ENCODE measurements at places on chromosomes 1 and 21.

DNA sequence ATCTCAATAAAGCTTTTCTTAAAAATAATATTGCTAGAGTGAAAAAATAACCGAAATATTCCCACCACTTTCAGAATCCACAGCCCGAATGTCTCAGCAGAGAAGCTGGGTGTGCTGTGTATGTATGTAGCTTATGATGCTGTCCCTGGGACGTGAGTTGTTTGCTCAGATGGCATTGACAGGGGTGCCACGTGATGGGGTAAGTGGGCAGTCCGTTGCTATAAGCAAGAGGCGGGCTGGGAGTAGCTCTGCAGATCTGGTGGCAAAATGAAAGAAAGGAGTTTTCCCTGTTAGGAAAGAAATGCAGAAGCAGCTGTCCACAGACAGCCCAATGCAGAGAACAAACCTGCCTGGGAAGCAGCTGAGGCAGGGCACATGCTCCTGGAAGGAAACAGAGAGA lies 3.8 kb upstream of the FAM20B start:
- no peak for DNase-seq

DNA sequence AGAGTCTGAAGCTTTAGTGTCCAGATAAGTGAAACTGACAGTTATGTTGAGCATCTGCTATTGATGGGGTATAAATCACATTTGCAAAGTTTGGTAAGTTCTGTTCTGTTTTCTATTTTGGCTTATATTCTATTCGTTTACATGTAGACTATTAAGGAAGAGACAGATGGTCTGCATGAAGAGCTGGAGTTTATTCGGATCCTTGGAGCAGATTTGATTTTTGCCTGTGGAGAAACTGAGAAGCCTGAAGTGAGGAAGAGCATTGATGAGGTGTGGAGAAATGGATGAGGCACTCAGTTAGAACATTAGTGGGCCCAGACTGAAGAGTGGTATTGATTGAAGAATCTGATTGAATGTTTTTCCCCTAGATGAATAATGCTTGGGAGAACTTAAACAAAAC lies 50.6 kb upstream of the BMP8A start:
- no peak for DNase-seq

DNA sequence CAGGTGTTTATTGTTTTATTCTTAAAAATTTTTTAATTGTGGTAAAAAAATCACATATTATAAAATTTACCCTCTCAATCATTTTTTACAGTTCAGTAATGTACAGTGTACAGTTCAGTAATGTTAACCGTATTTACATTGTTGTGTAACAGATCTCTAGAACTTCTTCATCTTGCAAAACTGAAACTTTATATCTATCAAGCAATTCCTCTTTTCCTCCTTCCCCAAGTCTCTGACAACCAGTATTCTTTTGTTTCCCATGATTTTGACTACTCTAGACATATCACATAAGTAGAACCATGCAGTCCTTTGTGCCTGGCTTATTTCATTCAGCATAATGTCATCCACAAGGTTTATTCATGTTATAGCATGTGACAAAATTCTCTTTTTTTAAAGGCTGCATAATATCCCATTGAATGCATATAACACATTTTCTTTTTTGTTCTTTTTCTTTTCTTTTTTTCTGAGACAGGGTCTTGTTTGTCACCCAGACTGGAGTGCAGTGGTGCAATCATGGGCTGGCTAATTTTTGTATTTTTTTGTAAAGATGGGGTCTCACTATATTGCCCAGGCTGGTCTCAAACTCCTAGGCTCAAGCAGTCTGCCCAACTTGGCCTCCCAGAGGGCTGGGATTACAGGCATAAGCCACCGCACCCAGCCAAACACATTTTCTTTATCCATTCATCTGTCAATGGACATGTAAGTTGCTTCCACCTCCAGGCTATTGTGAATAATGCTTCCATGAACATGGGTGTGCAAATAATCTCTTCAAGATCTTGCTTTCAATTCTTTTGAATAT lies 17.2 kb upstream of the RCSD1 start:
- no peak for DNase-seq

GRCh38 chr1:20329793-20330542 lies 39.3 kb downstream of the VWA5B1 start:
- DNase-seq = no peak

DNA sequence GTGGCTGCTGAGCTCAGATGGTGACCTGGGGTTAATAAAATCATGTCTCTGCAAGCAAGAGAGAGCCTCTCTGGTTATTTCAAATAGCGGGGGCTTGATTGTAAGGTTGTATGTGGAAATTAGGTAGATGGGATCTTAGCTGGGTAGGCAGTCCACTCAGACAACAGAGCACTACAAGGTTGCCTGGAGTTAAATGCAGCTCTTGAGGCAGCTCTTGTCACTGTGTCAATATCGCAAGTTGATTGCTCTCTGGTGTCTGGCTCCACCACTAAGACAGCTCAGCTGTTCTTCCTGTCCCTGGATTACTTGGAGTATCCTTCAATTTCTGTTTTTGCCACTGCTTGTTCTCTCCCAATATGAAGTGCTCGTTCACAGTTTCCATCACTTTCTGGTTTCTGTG lies 93.8 kb downstream of the C21orf91 start:
- DNase-seq = no peak

DNA sequence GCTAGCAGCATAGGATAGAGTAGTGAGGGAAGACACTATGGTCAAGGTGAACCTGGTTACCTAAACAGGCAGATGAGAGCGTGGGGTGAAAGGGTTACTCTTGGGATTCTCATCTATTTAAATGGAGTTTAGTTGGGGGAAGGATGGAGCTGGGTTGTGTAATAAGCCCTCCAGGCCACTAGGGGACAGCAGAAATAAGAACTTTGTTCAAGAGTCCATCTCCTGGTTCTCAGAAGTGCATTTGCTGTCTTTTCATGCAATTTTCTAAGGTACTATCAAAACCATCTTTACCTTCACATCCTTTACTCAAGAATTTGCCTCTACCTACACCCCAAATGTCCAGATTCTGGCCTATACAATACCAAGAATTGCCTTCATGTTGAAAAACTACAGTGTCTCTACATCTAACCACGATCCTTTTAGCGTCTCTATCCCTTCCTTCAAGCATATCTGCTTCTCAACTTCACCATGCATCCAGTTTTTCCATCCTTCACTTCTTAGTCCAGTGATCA lies 28.0 kb downstream of the SLAMF1 start:
- DNase-seq = no peak

DNA sequence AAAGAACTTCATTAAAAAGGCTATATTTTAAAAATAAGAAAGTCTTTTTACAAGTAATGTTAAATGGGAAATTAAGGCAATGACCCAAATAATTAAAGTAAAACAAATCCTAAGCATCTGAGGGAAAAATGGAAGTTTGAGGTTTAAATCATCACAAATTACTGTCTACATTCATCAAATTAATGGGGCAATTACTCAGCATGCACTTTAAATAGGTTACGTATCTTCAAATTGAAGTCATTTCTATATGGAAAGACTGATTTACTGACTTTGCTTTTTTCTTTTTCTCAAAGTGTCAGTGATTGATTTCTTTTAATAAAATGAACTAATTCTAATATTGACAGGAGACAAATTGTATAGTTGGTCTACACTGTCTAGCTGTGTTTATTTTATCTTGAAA lies 1452.3 kb downstream of the NCAM2 start:
- DNase-seq = no peak

- no peak for DNase-seq
Observed at GRCh38 chr1:174314433-174314832, 133.3 kb upstream of the GPR52 start.

DNA sequence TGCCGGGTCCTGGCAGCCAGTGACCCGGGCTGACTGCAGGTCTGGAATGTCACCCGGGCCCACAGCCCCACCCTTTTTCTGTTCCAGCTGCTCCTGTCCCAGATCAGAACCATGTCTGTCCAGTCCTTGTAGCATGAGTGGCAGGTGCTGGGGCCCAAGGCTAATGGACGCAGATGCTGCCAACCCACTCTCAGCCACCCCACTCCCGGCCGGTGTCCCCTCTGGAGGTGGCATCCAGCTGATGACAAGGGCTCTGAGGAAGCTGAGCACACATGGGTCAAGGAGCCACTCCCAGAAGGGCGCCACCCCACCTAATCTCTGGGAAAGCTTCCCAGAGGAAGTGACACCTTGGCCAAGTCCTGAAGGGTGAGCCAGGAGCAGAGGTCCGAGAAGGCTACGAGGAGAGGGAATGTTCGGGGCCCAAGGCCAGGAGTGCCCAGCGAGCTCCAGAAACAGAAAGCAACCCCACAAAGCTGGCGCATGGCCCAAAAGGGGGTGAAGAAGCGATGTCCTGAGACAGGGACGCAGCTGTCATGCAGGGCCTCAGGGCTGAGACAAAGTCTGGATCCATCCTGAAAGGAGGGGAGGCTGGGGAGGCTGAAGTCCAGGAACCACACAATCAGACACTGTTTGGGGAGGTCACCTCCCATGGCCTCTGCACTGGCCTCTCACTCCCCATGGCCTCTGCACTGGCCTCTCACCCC lies 39.5 kb downstream of the ACOT7 start:
- DNase-seq = no peak

DNA sequence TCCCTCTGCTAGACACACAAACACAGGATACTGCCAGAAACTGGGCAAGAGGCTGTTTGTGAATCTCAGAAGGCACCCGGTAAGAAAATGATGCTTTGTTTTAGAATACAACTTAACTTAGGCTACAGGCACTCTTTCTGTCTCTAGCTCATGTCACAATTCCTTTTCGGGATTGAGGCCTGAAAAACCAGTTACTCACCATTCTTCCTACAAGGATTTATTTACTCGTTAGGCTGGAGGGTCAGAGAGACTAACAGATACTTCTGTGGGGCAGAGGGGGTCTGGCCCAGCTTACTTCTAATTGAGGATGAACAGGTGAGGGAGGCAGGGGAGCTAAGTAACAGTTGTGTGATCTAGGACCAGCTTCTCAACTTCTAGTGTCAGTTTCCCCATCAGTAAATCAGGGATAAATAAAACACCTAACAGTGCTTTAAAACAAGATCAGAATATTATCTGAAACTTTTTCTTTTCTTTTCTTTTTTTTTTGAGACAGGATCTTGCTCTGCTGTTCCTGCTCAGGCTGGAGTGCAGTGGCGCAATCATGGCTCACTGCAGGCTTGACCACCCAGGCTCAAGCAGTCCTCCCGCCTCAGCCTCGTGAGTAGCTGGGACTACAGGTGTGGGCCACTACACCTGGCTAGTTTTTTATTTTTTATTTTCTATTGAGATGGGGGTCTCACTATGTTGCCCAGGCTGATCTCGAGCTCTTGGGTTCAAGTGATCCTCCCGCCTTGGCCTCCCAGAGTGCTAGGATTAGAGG lies 31.9 kb downstream of the NFYC start:
- no peak for DNase-seq

DNA sequence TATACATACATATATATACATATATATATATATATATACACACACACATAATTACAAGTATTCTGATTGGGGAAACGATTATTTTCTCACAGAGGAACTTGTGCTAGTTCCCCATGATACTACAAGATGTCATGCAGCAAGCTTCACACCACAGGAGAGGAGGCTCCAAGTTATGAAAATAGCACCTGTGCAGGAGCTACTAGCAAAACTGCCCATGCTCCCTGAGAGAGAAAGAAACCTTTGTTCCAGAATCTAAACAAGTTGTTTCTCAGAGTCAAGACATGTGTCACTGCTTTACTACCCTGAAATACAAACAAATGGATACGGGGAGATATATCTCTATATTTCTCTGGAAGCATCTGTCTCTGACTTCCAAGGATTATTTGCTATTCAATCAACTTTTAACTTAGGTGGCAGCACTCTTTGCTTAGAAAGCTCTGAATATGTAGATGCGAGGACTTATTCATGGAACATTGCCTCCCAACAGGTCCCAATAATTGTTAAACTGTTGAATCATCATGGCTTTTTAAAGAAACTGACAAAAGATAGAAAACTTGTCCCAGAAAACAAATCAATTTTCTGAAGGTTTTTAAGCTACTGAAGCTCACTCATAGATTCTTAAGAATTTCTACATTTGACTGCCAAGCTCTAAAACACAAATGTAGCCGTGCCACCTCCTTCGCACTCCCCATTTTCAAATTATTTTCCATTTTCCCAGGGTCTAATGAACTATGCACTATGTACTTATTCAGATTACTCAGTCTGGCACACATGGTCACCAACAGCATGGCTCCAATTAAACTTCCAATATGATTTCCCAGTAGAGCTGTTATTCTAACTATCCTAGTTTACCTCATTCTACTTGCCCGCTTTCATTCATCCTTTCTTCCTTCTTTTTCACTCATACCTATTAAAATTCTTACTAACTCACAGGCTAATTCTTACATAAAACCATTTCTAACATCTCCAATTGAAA lies 929.1 kb downstream of the LTN1 start:
- DNase-seq = no peak

DNA sequence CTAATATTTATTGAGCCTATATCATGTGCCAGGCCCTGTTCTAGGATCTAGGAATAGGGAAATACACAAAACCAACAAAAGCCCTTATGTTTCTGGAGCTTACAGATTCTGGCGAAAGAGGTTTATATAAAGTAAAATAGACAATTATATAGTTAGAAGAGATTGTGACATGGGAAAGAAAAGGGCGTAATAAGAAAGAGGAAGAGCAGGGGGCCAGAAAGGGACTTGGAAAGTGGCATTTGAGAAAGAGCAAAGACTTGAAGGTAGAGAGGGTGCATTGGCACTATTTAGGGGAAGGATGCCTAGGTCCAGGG lies 322.5 kb upstream of the FAM78B start:
- no peak for DNase-seq

Measured in fibroblast of skin of right quadriceps (primary cell).